ENCODE measurements at places on chromosomes 7 and 10. TPM values are rescaled to one million over a fixed set of nuclear protein-coding genes. Genes with fewer than 3 reads are reported as not detected.

- no peak for DNase-seq
Measured at GRCh38 chr10:88209231-88209630, 345.8 kb downstream of the PTEN start.

DNA sequence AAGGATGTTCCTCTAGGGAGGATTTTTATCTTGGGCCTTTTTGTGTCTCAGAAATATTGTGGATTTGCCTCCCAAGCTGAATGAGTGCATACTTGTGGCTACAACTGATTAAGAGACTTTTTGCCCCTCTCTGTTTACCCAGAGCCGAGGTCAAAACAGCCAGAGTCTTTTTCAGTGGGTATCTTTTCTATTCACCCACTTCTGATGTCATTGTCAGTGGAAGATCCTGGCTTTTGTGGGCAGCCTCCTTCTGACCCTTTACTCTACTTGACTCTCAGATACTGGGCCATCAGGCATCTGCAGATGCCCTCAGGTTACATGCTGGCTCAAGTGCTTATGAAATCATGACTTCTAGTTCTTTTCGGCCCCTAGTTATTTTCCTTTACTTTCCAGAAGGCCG lies 19.6 kb upstream of the PIP4K2A start:
- no peak for DNase-seq

GRCh38 chr10:70744617-70745143 lies 40.5 kb downstream of the TBATA start:
- DNase-seq: no peak

- DNase-seq: no peak
Measured at GRCh38 chr10:44281089-44281613, 103.7 kb downstream of the CXCL12 start.

CACNB2 gene
- polyA plus RNA-seq: 1.9 TPM

ANKRD2 gene
- polyA plus RNA-seq: not detected

ETV1 gene
- polyA plus RNA-seq: 58.3 TPM

AOAH gene
- 0.08 TPM for polyA plus RNA-seq

GPR15LG gene
- polyA plus RNA-seq: not detected

Measured in H1 (cell line).